NCI-H69 (cell line): ENCODE measurements at places on chromosomes 1 and 21.

DNA sequence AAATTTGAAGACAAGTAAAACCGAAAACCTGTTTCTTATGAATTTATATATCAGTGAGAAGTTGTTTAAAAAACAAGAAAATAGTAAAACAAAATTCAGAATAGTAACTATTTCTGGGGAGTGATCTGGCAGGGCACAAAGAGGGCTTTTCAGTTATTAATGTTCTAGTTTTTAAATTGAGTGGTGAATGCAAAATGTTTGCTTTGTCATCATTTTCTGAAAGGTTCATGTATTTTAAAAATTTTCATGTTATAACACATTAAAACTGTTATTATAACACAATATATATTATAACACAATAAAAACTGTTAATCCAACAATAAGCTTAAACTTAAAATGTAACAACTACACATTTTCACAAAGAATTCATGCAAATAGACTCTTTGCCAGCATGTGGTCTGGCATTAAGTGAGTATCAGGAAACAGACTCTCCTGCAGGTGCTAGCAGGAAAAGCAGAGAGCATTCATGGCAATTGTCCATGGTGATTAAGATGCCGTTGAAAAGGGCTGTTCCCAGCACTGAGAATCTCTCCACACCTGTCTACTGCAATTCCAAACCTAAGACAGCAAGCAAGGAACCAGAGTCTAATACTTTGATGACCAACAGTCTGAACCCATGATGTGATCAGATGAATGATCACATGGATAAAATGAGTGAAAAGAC lies 204.9 kb downstream of the TBX15 start:
- peak; percentile 53 for DNase-seq

DNA sequence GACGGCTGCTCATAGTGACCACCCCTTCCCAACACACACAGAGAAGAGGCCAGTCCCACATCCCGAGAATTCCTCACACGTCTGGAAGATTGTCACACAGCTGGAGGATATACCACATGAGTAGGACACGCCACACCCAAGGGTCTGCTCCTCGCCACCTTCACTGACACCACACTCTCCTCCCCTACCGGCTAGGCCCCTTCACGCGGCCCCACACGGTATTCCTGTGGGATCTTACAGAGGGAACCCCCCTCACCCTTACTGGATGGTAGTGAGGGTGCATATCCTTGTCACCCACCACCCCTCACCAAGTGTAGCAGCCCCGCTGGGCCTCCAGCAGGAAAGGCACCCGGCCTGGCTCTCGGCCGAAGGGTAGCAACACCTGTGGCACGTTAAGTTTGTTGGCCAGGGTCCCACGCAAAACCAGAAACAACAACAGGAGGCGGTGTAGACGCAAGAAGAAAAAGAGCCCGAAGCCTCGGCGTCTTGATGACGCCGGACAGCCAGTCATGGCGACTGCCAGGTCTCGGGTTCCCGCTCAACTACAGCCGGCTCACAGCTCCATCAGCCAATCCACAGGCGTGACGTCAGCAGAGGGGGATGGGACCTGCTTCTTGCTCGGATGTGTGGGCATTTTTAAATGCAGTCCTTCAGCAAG lies at the start of gene NUP210L:
Gene NUP210L (minus strand): TSS at position 540 of the 658 bp plus-strand sequence.
- no peak for DNase-seq

GRCh38 chr1:2347896-2348295 lies 43.5 kb downstream of the MORN1 start:
- DNase-seq = no peak

GRCh38 chr21:34009193-34009592 lies 64.2 kb upstream of the MRPS6 start:
- DNase-seq = no peak

GRCh38 chr21:43639470-43640353 lies 19.6 kb downstream of the HSF2BP start:
- DNase-seq = no peak

DNA sequence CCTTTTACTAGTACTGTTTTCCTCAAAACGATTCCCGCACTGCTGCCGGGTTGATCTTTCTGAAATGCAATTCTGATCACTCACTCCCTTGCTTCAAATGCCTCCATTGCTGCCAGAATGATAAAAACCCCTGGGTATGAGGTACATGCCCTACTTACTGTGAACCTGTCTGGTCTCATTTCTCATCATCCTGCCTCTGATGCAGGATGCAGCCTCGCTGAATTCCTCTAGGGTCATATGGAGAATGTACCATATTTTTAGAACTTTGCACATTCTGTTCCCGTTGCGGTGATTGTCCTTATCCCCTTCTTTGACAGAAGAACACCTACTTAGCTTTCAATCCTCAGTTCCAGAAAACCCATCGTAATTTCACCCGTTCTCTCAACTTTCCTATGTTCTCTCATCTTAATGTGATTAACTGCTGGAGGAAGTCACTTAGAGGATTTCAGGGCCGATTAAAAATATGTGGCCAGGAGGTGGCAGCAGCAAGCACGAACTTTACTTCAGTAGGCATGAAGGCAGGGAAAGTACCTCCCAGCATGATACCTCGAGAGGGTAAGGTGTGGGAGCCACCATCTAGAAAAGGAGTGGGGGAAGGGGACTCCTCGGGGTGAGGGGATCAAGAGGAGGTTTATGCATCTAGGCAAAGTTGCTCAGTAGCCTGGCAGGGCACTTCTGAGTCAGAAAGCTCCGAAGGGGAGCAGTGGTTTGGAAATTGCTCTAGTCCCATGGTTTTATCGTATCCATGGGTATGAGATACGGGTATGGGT lies 361.5 kb upstream of the ZP4 start:
- DNase-seq = peak; percentile 73

GRCh38 chr1:224730965-224731364 lies 114.8 kb downstream of the CNIH3 start:
- no peak for DNase-seq

GRCh38 chr1:154736841-154737240 lies 128.9 kb upstream of the ADAR start:
- no peak for DNase-seq

- DNase-seq = no peak
These were observed 60.5 kb downstream of the RABGAP1L start for GRCh38 chr1:174219606-174220370.

GRCh38 chr1:221742555-221743415 lies 896 bp upstream of the DUSP10 start:
- DNase-seq = peak; percentile 94

DNA sequence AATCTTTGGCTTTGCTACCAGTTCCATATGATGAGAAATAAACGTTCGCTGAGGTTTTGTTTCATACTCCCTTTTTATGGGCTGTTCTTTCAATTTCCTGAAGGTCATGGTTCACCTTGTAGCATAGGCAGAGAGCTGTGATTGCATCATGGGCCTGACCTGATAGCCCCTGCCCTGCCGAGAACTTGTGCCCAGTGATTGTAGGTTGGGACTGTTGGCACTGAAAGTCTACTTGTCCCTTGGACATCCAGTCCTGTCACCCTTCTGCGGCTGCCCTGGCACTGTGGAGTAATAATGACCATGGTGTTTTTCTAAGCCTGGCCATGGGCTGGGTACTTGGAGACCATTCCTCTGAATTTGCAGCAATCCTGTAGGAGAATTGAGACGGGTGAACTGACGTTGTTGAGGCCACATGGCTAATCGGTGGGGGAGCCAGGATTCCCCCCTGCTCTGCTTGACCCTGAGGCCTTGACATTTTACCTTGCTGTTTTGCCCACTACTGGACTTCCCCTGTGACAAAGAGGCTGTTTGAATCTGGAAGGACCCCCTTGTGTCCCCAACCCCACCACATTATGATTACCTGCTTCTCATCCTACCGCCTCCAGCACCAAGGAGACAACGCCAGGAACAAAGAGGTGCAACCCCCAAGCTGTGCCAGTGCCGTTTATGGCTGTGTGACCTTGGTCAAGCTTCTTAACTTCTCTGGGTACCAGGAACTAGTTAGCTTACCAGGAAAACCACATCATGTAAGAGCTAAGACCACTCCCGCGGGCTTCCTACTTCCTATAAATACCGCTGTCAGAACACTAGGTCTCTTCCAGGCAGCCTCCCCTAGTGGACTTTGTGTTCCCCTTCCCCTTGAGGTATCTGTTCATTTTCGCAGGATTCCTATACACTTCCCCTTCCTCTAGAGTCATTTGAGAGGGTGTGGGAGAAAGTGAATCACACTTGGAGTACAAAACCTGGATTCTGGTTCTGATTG lies 23.4 kb downstream of the SESN2 start:
- DNase-seq = no peak

DNA sequence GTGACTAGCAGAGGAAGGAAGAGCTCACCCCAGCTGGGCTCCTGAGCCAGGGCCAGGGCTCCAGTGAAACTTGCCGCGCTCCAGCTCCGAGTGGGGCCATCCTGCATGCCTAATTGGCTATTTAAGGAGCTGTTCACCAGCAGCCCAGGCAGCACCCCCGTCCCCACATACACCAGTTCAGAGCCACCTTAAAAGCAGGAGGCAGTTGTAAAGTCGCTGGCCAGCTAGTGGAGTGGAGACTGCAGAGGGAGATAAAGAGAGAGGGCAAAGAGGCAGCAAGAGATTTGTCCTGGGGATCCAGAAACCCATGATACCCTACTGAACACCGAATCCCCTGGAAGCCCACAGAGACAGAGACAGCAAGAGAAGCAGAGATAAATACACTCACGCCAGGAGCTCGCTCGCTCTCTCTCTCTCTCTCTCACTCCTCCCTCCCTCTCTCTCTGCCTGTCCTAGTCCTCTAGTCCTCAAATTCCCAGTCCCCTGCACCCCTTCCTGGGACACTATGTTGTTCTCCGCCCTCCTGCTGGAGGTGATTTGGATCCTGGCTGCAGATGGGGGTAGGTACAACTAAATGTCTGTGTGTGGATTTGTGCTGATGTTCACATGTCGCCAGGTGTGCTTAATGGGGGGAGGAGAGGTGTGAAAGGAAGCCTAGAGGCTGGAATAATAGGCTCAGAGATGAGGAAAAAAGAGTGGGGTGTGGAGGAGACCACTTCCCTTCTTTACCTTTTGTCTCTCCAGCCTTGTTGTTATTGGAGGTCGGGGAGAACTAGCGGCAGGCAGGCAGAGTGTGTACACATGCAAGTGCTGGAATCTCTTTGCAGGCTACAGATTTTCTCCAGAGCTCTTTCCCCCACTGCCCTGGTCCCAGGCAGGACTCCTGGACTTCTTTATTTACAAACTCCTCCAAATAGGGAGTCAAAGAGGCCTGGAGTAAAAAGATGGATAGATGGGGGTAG lies at the start of gene CA14:
Gene CA14 (plus strand): TSS at position 151 of the 962 bp plus-strand sequence. CDS start 355 bp downstream, at position 506.
- DNase-seq = peak; percentile 78
